Head of caudate nucleus (tissue), 42 donors: ENCODE measurements at places on chromosomes 13 and 19.

- DNase-seq: no peak
Observed at GRCh38 chr13:40096357-40096901, 441.0 kb downstream of the COG6 start.

DNA sequence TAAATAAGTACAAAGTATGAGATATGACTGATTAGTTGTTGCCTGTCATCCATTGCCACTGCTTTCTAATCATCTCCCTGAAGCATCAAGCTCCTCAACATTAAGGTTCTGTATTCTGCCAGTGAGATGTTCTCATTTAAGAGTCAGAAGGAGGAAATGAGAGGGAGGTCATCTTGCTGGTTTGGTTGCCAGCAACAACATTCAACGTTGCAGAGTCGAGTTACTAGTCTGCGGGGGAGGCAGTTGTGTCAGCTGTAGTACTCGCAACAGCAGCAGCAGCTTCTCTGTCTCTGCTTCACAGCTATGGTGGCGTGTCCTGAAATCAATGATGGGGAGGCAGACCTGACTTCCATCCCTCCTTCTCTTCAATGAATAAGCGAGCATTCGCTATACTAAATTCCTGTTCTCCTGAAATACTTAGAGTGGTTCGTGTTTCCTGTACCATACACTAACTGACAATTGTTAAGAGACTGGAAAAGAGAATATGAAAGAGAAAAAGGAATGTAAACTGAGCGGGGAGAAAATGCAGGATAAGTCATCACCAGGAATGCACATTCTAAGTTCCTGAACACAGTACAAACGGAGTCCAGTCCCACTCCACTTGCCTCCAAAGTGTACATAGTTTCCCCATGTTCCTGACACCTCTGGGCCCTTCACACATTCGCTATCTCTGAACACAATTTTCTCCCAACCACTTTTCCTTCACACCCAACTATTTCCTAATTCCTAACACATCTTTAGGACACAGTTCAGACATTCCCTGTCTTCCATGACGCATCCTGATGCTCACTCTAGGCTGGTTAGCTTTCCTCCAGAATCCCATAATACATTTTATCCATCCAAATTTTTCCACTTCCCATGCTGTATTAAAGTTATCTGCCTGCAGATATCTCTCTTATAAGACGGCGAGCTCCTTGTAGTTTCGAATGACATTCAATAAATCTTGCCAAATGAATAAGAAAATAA is 263.0 kb downstream of the KLF12 start:
- DNase-seq: no peak

GRCh38 chr13:67062160-67062559 is 168.0 kb downstream of the PCDH9 start:
- DNase-seq: no peak

DNA sequence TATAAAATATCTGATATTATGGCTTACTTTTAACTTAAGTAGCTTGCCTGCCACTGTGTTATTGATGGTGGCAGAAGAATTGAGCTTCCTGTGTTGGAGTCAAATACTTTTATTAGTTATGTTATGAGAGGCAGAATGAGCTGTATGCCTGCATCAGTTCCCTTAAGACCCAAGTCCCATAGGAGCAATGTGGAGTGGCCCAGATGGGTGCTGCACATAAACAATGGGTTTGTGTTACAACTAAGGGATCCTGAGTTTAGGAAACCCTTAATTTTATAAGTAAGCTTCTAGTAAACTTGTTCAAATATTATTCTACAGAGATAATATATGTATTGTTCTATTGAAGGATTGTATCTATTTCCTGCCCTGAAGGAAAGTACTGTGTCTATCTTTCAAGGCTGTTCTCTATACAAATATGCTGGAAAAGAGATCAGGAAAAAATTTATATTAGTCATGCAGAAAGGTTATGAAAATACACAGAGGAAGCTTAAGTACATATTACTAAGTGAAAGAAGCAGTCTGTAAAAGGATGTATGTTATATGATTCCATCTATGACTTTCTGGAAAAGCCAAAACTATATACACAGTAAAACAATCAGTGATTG is 2018.0 kb upstream of the PCDH20 start:
- no peak for DNase-seq

GRCh38 chr13:93480553-93481106 is 254.0 kb downstream of the GPC6 start:
- no peak for DNase-seq

DNA sequence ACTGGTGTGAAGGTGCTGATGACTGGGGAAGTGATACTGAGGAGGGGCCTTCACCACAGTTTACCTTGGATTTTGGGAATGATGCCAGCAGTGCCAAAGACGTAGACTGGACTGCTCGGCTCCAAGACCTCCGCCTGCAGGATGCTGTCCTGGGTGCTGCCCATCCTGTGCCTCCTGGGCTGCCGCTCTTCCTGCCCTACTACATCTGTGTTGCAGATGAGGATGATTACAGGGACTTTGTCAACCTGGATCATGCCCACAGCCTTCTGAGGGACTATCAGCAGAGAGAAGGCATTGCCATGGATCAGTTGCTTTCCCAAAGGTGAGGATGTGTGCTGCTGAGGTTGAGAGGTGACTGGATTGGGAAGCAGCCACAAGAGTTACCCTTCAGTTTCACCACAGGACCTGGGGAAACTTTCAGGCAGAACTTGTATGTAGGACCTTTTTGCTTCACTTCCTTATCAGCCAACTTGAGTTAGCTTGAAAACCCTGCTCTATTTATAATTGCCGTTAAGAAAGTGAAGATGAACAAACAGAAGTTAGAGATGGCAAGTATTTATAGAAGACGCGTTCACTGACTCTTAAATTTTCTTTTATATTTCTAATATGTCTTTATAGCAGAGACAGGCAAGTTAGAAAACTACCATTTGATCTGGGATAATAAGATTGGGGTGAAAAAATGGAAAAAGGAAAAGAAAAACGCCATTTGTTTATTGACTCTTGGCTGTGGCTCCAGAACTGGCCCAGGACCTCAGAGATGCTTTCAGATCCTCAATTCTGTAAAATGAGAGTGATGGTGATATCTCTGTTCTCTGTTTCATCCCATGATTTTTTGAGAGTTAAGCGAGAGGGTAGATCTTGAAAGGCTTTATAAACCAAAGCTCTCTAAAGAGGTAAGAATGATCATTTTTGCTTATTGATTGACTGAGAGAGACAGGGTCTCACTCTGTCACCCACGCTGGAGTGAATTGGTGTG is 5.3 kb downstream of the PDCD2L start:
- DNase-seq: no peak

DNA sequence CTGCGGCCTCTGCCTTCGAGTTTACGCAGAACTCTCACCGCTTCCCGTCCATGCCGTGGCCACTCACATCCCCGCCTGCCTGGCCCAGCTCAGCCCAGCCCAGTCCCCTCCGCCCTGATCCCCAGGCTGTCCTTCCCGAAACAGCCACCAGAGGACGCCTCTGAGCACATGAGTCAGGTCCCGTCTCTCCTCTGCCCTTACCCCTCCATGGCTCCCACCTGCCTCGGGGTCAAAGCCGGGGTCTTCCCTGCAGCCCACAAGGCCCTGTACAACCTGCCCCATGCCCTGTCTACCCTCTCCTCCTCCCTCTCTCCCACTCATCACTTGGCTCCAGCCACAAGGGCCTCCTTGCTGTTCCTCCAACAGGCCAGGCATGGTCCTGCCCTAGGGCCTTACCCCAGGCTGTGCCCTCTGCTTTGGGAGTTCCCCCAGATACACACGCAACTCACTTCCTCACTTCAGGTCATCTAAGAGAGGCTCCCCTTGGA is 8.1 kb upstream of the SEMA6B start:
- peak; percentile 28 for DNase-seq

DNA sequence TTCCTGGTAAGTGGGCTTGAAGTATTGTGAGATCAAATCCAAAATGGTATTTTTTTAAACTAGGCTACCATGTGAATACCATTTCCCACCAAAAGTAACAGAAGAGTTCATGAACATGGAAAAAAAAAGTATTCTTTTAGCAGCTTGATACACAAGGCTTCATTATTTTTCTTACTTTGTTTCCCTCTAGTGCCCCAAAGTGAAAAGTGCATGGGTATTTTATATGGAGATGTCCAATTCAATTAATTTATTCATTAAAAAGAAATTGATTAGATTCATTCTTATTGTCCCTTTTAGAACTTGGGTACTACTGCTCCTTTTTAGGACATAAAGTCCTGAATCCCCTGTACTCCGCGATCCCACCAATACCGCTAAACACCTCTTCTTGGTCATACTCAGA is 28.6 kb upstream of the SCEL start:
- DNase-seq: no peak

GRCh38 chr13:61795580-61795979 is 379.9 kb upstream of the PCDH20 start:
- no peak for DNase-seq

GRCh38 chr19:40224342-40225150 is 1.9 kb downstream of the CCNP start:
- DNase-seq: no peak

GRCh38 chr19:43765109-43765876 is 10.5 kb upstream of the SMG9 start:
- no peak for DNase-seq
